Jurkat, Clone E6-1 (cell line): ENCODE measurements at places on chromosomes 5 and 9.
A peak's percentile ranks its signal among the peaks of the same experiment; 100 is the strongest.

- no peak for DNase-seq
Observed at GRCh38 chr5:119275601-119276173, 80.1 kb upstream of the TNFAIP8 start.

- DNase-seq: no peak
Observed at GRCh38 chr9:95268681-95269080, 48.8 kb downstream of the FANCC start.

DNA sequence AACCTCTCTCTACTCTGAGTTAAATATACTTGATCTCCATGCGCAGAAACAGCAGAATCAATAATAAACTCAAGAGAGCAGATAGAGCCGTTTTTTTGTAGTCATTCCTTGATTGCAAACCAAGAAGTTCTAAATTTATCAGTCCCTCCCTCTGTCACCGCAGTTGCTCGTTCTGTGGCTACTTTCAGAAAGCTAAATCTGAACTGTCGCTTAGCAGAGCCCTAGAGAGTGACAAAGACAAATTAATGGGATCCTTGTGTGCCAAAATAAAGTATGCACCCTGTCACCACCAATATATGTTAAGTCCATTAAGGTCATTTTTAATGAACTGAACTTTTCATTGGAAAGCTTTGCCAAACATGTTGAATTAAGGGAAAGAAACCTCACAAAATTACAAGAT lies 218.3 kb downstream of the ADAMTSL1 start:
- DNase-seq: no peak

DNA sequence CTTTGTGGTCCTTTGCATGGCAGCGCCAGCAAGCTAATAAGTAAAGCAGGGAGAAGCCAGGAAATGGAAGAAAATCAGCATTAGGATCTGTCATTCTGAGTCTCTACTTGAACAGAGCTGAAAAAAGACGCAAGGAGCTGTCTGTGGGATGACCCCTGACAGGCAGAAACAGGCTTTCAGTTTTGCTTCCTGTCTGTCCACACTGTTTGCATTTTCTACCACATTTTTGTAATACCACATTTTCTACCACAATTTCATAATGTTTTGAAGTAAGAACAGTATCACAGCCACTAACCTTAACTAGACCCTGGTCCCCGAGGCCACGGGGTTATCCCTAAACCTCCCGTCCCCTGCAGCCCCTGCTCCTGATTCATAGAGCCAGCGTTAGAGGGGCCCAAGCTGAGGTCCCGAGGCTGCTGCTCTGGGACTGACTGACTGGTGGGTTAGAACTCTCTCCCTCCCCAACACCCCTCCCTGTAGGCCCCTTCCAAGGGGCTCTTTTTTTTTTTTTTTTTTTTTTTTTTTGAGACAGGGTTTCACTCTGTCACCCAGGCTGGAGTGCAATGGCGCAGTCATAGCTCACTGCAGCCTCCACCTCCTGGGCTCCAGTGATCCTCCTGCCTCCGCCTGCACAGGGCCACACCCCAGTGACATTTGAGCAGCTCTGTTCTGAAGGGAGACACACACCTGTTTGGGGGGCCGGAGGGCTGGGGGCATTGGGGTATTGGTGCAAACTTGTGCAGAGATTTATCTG lies 4.0 kb upstream of the CLIC3 start:
- no peak for DNase-seq

DNA sequence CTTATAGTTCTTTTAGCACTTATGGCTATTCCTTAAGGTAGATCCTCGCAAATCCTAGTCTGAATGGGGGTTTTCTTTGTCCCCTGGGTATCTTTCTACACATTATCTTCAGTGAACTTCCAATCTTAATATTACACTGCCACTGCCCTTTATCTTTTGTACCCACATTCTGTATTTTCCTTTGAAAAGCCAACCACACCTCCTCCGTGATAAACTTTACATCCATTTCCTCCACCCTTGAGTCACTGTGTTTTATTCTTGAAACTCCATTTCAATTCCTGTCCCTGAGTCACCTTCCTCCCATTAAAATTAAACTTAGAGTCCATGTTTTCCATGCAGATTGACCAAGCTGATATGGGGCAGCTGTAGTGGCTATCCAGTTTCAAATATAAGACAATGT lies 43.2 kb upstream of the RICTOR start:
- no peak for DNase-seq

DNA sequence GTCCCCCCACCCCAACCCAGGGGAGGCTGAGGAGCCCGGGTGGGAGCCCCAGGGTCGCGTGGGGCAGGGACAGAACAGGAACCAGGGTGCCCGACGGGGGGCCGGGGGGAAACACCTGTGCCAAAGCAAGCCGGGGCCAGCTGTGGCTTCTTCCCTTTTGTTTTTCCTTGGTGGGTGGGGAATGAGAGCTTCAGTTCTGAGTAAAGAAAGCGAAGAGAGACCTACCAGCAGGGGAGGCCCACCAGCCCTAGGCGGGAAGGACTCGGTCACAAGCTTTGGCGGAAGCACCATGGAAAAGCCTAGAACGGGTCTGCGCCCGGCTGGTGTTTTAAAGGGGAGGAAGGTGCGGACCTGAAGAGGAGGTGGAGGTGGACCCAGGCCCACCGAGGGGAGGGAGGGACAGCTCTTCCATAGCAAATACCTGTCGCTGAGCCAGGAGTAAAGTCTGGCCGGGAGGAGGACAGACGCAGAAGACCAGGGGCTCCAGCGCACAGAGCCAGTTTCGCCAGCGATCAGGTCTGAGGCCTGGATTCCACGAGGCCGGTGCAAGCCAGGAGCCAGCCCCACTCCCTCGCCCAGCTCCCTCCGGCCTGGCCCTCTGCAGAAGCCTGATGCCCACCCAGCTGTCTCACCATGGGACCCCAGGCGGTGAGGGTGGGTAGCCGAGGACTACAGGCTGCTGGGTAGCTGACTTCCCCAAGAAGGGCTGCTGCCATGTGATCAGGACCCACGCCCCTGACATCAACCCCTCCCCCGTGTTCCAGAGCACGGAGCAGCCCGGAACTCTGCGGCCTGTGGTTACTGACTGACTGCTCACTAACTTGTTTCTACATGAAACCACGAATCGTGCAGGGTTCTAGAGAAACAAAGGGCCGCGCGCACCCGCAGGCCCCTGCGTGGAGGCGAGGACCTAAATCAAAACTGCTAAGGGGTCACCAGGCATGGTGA lies 849 bp upstream of the MGAT1 start:
- peak; percentile 94 for DNase-seq

- DNase-seq: no peak
Observed at GRCh38 chr5:86884608-86885007, 266.9 kb downstream of the COX7C start.

DNA sequence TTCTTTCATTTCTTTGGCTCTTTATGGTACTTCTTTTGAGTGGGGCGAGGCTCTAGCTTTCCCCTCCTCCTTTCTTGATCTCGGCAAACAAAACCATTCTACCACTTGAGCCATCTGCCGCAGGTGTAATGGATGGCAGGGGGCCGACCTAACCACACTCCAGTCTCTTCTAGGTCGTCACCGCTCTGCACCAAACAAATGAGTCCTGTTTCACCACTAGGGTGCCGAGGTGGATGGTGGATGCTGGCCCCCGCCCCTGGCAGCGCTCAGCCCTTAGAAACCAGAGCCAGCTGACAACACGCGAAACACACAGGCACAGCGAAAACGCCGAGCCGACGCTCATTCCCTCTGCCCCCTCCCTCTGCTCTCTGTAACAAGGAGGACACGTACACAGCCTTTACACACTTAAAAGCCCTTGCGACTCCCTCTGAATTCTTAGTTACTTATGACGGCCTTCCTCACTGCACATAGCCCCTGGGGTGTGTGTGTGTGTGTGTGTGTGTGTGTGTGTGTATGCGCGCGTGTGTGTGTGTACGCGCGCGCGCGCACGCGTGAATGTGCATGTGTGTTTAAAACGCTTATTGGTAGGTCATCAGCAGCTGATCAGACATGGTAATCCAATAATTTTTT lies 199.4 kb downstream of the MEF2C start:
- peak; percentile 64 for DNase-seq

GRCh38 chr9:99187311-99187710 lies 34.4 kb downstream of the ALG2 start:
- no peak for DNase-seq

DNA sequence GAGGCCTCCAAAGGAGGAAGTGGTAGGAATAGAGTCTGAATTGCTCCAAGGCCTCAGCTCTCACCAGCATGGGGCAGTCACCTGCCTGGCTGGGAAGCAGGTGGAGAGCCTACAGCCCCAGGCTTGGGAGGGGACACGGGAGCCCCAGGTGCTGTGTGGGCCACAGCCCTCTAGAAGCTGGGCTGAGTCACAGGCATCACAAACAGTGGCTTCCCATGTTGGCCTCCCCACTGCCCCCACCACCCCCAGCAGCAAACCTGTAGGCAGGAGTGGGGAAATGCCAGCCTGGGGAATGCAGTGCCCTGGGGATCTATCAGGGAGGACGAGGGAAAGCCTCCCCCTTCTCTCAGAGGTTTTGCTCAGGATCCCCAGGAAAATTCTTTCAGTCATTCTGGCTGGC lies 309.6 kb downstream of the SLIT3 start:
- DNase-seq: no peak
